ENCODE measurements at places on chromosomes 1 and 21. TPM values are rescaled to one million over a fixed set of nuclear protein-coding genes. Genes with fewer than 3 reads are reported as not detected.

DNA sequence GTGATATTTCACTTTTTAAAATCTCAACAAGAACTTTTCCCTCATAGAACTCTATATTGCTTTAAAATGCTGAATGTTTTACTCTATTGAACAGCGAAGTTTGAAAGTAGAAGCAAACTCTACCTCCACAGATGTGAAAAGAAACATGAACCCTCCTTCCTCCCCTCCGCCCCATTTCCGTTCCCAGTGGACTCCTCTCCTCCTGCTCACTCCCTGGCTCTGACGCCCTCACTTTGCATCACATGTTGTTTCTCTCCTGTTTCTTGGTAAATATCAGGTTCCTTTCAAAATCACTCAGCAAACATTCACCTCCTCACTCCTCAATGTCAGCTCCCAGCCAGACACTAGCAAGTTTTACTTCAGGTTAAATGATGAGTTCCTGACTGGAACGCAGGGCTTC lies 34.6 kb downstream of the KCNH1 start:
- no peak for DNase-seq

DNA sequence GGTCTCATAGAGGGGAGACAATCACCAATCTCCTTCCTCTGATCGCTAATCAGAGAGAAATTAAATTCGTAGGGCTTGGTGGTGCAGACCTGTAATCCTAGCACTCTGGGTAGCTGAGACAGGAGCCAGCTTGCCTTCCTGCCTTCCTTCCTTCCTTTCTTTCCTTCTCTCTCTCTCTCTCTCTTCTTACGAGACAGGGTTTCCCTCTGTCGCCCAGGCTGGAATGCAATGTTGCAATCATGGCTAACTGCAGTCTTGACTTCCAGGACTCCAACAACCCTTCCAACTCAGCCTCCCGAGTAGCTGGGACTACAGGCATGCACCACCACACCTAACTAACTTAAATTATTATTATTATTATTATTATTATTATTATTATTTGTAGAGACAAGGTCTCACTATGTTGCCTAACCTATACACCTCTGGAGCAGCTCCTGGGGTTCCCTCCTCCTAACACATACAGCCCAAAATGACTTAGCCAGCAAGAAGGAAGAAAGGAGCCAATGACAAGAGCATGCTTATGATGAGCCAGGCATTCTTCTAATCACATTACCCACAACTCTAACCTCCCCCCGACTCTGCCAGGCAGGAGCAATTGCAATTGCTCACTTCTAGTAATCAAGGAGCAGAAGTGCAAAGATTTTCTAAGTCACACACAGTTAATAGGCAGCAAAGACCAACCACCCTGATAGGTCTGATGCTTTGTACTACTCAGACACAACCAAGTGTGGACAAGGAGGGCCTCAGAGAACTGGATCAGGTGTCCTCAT lies 105.4 kb upstream of the F3 start:
- no peak for DNase-seq

GRCh38 chr1:243719476-243719875 lies 130.6 kb downstream of the AKT3 start:
- no peak for DNase-seq

DNA sequence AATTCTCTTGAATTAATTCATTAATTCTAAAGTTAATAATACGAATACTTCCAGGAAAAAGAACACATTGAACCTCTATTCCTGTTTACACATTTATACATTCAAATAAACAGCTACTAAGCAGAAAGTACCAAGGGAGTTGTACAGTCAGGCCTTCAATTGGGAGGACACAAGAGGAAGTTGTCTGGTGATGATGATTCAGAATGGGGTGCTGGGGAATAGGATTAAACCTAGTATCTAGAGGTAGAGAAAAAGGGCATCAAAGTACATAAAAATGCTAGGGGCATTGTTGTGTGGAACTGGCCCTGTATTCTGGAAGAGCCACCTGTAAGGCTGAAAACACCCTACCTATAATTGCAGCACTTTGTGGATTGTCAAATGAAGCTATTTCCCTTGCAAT lies 71.7 kb upstream of the MROH9 start:
- no peak for DNase-seq

DNA sequence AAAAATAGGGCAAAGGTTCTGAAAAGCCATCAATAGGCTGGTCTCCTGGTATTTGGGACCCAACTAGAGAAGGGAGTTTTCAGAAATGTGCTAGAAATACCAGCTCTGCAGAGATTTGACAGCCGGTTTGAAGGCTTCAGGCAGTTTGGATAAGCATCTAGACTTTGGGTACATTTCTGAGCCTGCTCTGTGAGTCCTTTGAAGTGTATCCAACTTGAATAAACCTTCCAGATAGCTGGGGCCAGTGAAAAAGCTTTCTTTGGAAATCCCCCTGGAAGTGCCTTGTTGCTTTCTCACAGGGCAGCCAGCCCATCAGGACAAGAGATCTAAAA lies 6.4 kb upstream of the PEF1 start:
- DNase-seq, result no peak

- no peak for DNase-seq
Observed at GRCh38 chr1:214018386-214019268, 30.9 kb downstream of the PROX1 start.

GRCh38 chr1:47104816-47105215 lies 32.4 kb upstream of the CYP4A22 start:
- no peak for DNase-seq

DNA sequence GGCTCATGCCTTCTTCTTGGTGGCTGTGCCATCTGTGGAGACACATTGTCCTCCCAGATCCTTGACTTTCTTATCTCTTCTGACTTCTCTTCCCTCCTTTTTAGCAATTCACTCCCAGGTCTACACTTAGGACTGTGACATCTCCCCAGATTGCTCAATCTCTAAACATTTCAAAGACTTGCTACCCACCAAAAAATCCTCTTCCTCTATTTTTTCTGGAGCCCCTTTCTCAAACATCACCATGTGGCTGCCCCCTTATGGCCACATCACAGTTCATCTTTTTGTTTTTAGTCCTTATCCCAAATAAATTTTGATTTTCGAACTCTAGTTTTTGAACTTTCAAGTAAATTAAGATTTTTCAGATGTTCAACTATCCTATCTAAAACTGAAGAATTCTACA lies 148.6 kb upstream of the HOOK1 start:
- no peak for DNase-seq

DNA sequence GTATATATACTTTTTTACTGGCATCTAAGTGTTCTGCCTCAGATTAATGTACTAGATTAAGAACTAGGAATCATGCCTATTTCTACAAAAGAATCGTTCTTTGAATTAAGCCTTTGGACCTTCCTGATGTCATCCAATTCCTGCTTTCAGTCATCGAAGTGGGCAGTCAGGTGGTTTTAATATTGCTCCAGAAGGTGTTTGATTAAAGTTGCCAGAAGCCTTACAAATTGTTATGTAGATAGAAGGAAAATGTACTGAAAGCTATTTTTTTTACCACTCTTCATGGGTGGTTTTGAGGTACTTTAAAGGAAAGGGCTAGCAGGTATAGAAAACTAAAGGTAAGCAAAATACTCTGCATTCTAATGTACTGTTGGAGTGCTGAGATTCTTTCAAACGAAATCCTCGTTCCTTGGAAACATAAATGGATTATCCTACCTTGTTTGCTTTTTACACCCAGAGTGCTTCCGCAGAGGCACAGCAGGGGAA lies 716 bp downstream of the CTBS start:
- DNase-seq, result no peak

The APH1A gene
- total RNA-seq, result 122 TPM

The CD48 gene
- total RNA-seq, result 387 TPM

The HMCN1 gene
- total RNA-seq, result 0.14 TPM

The LHX8 gene
- total RNA-seq, result not detected

The TSTD1 gene
- total RNA-seq, result 38.0 TPM
